Activated CD8-positive, alpha-beta T cell treated with anti-CD3 and anti-CD28 coated beads for 36 hours (primary cell): ENCODE measurements at places on chromosomes 3 and 15.

DNA sequence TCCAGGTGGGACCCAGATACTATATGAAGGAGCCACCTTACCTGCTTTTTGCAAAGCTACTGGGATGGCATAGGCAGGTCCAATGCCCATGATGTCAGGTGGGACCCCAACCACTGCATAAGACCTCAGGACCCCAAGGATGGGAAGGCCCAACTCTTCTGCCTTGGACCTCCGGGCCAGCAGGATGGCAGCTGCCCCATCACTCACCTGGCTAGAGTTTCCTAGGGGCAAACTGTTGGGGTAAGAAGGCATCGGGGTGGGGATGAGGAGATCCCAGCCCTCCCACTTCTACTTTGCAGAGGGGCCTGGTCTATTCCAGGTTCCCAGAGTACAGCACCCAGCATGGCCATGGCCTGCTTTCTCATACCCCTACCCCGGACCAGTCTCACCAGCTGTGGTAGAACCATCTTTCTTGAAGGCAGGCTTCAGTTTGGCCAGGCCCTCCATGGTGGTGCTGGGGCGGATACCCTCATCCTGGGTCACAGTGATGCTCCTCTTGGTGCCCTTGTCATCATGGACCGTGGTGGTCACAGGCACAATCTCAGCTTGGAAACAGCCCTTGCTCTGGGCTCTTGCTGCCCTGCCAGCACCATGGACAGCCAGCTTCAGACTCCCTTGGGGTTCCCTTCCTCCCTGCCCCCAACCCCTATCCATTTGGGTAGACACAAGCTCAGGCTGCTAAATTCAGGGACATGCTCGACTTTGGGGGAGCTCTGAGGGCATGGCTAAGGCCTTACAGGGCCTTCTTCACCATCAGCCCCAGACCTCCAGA, 10.6 kb downstream of the ACAA1 start:
- DNase-seq, result no peak

GRCh38 chr3:128294999-128295468, 141.8 kb downstream of the EEFSEC start:
- DNase-seq, result no peak

GRCh38 chr15:81357180-81357686, 16.8 kb downstream of the TMC3 start:
- DNase-seq, result no peak

GRCh38 chr3:124634210-124635168, 95.8 kb upstream of the UMPS start:
- DNase-seq, result no peak

DNA sequence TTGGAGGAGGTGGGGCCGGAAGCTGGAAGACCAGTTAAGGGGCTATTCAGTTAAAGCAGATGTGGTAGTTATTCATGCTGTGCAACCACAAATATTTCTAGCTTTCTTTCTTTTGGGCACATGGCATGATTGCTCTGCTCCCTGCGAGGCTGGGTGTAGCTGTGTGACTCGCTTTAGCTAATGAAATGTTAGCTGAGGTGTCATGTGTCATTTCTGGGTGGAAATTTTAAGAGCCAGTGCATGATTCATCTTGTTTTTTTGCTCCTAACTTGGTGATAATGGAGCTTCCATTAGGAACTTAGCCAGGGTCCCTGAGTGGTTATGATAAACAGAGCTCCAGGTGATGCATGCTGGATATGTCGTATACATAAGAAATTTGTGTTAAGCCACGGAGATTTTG, 300.6 kb downstream of the SATB1 start:
- no peak for DNase-seq

GRCh38 chr3:185797993-185798830, 26.6 kb downstream of the IGF2BP2 start:
- no peak for DNase-seq

- no peak for DNase-seq
These were observed 119.6 kb downstream of the ABI3BP start for GRCh38 chr3:100873611-100874010.

- no peak for DNase-seq
These were observed 191.6 kb upstream of the TOPAZ1 start for GRCh38 chr3:44050101-44050500.

- DNase-seq, result no peak
These were observed 8.6 kb downstream of the HIGD1A start for GRCh38 chr3:42795621-42796181.

GRCh38 chr3:123605789-123606234, 21.0 kb upstream of the HACD2 start:
- DNase-seq, result no peak

GRCh38 chr3:112391648-112392047, 58.7 kb downstream of the CD200 start:
- no peak for DNase-seq

DNA sequence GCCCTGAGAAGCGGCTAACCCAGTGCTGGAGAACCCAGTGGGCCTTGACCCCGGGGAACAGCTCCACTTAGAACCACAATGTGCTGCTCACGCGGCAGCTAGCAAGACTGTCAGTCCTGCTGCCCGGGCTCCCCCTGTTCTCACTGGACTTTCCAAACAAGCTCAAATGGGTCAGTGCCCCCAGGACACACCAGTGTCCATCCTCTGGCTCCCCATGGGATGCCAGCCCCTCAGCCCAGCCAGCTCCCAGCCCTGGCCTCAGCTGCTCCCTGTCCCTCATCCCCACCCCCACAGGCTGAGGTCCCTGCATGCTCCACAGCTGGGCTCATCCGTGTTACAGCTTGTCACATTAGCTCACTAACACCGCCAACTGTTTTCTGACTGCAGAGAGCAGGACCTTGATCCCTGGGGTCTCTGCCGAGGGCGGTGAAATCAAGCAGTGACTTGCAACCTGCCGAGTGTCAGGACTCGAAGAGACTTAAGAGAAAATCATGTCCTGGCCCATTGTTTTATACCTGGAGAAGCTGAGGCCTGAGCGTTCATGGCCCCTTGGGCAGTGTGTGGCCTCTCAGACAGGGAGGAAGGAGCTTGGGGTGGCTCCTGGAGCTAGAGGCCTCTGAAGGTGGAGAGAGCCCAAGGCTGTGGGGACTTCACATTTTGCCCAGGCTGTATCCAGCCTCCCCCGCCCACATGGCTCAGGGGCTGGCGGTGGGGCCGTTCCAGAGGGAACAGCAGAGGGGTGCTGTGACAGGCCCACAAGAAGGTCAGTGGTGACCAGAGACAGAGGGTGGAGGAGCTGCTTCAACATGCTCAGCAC, 157.5 kb downstream of the MEGF11 start:
- no peak for DNase-seq

DNA sequence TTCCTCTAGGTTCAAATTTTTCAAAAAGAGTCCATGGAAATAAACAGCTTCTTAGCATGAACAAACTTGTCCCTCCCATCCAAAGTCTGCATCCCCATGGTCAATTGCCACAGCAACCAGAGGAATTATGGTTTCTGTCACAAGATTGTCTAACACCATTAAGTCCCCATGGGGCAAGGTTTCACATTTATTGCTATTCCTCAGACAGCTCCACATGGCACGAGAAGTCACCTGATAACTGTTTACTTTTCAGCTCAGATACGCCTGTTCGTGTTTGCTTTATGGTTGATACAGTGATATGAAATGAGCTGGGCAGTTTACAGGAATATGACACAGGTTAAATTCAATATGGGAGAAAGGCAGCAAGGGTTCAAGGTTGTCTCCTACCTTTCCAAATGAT, 37.9 kb upstream of the MUC13 start:
- DNase-seq, result no peak

DNA sequence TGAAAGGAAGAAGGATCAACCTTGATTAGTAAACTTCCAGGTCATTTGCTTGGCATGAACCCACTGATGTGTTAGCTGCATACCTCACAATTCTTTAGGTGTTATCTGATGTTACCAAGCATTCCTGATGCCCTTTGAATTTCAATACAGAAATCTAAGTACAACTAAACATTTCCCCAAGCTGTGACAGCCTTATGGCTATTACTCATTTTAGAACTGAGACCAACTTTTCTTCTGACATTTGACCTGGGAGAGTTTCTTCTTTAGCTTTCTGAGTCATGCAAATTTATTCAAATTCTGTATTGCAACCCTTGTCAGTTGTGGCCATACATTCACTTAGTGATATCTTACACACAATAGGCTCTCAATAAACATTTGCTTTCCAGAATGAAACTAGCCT, 124.3 kb downstream of the TIGIT start:
- no peak for DNase-seq

DNA sequence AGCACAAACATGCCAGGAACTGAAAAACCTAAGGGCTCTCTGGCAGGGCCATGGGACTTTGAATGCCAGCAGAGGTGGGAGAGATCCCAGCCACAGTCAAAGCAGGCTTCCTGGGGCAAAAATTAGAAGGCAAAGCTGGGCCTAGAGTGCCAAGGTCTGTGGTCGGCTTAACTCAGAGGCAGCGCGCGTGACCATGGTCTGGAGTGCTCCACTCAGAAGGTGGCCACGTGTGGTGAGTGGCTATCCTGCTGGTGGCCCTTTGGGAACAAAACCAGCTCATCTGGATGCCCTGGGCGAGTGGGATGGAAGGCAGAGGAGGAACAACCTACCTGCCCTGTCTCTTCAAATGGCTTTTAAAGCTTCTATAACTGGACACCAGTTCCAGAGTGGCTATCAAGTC, 63.1 kb downstream of the OXNAD1 start:
- no peak for DNase-seq

GRCh38 chr3:117427081-117427480, 717.5 kb downstream of the TUSC7 start:
- DNase-seq, result no peak

DNA sequence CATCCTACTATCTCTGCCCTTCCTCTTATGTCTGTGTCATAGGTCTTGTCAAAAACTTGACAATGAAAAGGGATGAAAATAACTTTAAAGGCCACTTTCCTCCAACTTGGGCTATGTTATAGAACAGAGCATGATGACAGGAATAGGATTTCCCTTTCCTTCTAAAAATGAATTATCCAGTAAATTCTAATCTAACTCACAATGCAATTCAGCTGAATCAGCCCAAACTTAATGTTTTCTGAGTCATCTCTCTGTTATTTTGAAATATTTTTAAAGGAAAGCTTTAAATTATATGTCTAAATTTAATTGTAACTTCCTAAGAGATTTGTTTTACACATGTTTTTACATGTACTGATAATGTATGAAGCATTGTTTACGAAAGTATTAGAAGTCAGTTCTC, 258.5 kb downstream of the BBX start:
- DNase-seq, result no peak

DNA sequence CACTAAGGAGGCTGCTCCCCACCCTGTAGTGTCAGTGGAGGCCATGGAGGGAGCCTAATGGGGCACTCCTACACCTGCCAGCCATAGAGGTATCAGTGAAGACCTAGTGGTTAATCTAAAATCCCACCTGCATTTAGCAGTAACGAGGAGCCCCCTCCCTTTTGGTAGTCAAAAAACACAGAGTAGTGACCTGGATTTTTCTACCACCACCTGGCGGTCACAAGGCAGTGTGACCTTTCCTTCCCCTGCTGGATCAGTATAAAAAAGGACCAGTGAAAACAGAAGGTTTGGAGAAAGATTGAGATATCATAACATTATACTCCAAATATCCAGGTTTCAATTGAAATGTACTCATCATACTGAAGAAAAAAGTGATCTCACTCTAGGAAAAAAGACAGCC, 241.2 kb downstream of the PYDC2 start:
- DNase-seq, result no peak

GRCh38 chr3:197028728-197029510, 698 bp downstream of the MELTF start:
- DNase-seq, result peak; percentile 35

DNA sequence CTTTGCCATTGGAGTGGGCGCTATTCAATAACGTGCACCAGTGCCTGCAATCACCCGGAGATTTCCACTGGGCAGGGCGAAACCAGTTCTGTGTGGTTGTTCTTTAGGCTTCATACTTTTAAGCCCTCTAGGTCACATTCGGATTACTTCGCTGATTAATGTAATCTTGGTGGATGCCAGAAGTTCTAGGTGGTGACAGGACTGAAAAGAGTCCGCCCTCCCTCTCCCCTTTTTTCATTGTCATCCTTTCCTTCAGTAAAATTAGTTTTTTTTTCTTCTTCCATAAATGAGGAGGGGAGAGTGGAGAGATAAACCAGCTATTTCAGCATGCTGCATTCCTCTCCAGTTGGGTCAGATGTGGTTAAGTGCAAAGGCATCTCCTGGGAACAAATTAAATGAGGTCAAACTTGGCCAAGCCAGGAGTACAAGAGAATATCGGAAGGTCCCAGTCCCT, 2.3 kb upstream of the SLC2A2 start:
- DNase-seq, result no peak

GRCh38 chr3:177602601-177603147, 405.4 kb upstream of the TBL1XR1 start:
- no peak for DNase-seq
